ENCODE measurements at places on chromosomes 11 and 22.

DNA sequence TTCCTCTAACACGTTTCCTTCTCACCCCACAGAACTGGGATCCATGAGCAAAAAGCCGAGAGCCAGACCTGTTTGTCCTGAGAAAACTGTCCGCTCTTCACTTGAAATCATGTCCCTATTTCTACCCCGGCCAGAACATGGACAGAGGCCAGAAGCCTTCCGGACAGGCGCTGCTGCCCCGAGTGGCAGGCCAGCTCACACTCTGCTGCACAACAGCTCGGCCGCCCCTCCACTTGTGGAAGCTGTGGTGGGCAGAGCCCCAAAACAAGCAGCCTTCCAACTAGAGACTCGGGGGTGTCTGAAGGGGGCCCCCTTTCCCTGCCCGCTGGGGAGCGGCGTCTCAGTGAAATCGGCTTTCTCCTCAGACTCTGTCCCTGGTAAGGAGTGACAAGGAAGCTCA lies 24.0 kb downstream of the CD5 start:
- no peak for DNase-seq

GRCh38 chr11:110755941-110756340 lies 43.7 kb upstream of the ARHGAP20 start:
- no peak for DNase-seq

DNA sequence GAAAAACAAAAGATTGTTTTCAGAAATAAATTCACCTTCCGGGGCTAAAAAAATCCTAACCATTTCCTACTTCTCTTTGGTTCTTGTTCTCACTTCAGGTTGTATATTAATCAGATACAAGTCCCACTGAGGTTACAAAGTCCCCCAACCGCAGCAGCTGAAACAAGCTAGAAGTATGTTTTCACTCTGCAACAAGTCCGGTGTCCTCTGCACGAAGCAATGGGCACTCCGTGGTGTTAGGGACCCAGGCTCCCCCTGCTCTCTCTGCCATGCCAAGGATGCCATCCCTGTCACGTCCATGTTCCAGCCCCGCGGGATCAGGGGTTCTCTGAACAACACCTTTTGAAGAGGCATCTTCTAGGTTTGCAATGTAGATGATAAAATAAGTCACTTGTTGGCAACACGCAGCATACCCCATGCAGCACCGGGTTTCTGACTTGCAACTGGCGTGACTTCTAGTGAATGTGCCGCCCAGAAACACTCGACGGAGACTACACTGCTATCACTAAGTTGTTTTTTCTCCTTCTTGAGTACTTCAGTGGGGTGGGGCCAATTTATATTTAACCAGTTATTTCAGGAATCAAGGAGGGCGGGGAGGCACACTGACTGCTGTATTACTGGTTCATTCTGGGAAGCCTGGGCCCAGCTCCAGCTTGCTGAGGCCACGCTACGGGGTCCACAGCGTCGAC lies 25.4 kb upstream of the GSTP1 start:
- DNase-seq, result no peak

DNA sequence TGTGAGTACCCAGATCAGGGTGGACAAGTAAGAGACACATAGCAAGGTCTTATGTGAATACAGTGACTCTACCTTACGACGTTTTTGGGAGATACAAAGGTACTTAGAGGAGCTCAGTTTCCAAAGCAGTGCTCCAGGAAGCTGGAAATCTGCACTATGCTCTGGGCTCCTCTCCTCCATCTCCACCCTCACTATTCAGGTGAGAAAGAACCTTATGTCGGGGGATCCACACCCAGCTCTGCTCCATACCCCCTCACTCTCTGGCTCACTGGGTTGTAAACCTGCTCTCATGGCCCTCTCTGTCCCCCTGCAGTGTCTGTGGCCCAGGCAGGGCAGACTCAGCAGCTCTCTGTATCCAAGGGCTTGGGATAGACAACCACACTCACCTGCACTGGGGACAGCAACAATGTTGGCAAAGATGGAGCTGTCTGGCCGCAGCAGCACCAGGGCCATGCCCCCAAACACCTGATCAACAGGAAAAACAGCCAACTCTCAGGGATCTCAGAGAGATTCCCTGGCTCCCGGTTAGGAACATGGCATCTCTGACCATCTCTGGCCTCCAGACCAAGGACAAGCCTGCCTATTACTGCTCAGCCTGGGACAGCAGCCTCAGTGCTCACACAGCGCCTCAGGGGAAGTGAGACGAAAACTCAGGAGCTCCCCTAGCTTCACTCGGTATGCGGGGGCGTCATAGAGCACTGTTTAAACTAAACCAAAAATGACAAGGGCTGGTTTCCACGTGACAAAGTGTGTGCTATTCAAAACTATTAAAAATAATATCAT lies 60.9 kb upstream of the TOP3B start:
- no peak for DNase-seq

DNA sequence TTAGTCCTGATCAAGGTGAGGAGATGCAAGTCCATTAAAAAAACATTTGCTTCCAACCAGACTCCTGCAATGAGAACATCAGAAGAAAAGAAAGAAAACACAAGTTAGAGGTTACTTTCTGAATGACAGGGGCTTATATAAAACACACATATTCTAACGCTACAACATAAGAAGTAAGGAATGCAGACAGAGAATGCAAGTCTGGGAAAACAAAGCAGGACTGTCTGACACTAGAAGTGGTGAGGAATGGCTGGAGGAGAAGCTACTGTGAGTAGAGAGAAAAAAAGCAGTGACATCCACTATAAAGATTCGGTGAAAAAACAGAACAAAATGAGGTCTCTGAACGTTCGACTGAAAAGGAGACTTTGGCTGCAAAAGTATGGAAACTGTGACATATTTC lies 12.3 kb downstream of the TMEM216 start:
- no peak for DNase-seq

- DNase-seq, result no peak
Measured at GRCh38 chr11:31455177-31455576, 54.2 kb downstream of the IMMP1L start.

DNA sequence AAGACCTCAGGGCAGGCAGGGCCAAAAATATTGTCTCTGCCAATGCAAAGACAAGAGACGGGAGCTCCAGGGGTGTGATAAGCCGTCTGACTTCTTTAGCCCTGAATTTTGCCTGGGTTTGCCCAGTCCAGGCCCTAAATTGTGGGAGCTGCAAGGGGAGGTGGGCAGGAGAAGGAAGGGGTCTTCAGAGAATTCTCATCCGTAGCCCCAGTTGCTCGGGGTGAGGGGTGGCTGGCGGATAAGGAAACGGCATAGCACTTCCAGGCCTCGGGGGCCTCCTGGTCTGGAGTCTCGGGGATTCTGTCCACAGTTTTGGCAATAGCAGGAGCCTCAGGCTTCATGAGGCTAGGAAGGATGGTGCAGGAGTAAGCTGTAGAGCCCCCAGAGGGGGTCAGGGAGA lies 7.4 kb downstream of the CD5 start:
- no peak for DNase-seq

DNA sequence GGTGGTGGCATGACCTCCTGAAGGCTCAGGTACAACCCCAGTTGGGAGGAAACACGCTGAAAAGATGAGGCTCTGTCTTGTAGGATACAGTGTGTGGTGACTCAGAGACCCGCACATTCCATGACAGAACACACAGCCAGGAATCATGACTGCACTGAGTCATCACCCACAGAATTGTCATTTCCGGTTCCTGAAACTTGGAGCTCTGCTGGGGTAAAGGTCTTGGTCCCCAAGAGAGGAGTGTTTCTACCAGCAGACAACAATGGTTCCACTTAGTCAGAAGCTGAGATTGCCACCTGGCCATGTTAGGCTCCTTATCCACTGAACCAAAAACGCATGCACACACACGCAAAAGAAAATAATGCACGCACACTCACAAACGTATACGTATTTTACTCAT lies 31.5 kb upstream of the CYB5R3 start:
- peak; percentile 68 for DNase-seq

- DNase-seq, result no peak
Measured at GRCh38 chr11:134794192-134794591, 382.1 kb upstream of the B3GAT1 start.

DNA sequence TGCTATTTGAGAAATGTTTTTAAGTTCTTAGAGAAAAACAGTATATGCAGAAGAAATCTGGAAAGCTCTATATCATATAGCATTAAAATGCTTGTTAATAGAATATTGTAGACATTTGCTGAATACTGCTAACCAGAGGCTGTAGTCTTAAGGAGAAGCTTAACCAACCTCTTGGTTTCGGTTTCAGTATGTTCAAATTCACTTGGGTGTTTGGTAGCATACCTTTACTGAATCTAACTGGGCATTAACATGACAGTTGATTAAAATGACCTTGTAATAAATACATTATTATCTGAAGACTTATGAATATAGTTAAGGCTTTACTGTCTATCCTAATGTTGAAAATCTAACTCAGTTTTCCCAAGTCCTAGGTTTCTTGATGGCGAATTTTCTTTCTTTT lies 5.4 kb downstream of the PCF11 start:
- no peak for DNase-seq

DNA sequence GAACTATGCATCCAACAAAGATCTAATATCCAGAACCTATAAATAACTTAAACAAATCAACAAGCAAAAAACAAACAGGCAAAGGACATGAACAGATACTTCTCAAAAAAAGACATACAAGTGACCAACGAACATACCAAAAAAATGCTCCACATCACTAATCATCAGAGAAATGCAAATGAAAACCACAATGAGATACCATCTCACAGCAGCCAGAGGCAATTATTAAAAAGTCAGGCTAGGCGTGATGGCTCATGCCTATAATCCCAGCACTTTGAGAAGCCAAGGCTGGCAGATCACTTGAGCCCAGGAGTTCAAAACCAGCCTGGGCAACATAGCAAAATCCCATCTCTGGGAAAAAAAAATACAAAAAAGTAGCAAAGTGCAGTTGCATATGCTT lies 10.7 kb downstream of the SAA4 start:
- no peak for DNase-seq

DNA sequence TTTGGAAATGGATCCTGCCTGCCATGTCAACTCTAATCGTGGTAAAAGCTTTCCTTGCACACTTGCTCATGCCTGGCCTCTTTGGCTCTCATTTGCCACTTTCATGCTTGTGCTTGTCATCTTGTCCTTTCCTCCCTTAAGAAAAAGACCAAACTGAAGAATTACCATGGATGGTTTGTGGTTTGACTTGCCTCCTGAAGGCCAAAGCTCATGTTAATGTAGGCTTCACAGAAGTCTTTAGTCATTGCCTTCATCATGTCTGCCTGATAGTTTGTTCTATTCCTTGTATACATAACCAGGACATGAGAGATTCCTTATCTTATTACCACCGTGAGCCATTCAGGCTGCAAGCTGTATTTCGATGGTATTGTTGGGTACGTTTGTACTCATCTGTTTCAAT lies 17.3 kb downstream of the TEAD1 start:
- DNase-seq, result no peak

- no peak for DNase-seq
Measured at GRCh38 chr11:15972838-15973237, 383.5 kb downstream of the SOX6 start.

- DNase-seq, result no peak
Measured at GRCh38 chr11:66408488-66409214, 12.2 kb upstream of the NPAS4 start.

DNA sequence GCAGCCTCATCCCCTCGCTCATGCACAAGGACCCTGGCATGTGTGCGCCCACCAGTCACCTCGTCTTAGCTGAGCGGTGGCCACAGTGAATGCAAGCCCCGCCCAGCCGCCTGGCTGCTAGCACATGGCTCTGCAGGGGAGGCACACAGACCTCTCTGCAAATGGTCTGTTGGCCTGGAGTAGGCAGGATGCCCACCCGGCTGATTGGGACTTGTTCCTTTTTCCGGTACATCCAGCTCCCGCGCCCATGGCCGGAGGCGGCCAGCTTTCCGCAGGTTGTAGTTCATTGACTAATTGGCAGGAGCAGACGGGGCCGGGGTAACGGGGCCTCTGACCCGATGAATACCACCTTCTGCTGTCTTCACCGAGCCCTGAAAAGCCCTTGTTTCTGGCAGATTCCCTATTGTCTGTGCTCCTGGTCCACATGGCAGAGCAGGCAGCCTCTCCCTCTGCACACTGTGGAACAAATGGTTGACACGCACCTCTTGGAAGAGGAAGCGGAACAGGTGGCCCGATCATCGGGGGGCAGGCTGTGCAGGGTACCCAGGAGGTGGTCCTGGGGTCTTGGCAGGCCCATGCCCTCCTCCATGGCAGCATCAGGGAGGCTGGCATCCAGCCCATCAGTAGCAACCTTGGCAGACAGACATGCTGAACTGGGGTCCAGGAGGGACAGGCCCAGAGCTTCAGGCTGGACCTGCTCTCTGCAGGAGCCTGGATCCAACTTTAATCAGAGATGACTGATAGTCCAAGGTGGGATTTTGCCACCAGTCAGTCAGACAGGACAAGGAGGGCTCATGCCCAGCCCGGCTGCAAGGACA lies 1512.0 kb downstream of the BRD1 start:
- no peak for DNase-seq

GRCh38 chr11:60314635-60315321 lies 12.3 kb upstream of the MS4A6E start:
- no peak for DNase-seq

- no peak for DNase-seq
Measured at GRCh38 chr11:12269104-12269441, 108.3 kb upstream of the PARVA start.

DNA sequence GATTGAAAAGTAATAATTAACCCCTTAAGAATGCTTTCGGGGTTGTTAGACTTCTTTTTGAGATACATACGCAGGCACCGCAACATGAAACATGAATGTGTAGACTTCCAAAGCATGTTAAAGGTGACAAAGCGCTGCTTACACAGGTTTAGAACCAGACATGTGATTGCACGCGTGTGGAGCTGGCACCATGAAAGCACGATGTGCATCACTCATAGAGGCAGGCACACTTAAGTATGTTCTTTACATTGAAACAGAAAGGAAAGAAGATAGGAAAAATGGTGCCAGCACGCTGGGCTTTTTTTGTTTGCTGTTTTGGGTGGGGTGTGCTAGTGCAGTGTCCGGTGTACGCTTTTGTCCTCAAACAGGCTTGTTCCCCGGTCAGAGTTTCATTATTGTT lies 83.6 kb upstream of the PPARA start:
- no peak for DNase-seq

GRCh38 chr22:24582056-24582814 lies 10.6 kb downstream of the LRRC75B start:
- no peak for DNase-seq

DNA sequence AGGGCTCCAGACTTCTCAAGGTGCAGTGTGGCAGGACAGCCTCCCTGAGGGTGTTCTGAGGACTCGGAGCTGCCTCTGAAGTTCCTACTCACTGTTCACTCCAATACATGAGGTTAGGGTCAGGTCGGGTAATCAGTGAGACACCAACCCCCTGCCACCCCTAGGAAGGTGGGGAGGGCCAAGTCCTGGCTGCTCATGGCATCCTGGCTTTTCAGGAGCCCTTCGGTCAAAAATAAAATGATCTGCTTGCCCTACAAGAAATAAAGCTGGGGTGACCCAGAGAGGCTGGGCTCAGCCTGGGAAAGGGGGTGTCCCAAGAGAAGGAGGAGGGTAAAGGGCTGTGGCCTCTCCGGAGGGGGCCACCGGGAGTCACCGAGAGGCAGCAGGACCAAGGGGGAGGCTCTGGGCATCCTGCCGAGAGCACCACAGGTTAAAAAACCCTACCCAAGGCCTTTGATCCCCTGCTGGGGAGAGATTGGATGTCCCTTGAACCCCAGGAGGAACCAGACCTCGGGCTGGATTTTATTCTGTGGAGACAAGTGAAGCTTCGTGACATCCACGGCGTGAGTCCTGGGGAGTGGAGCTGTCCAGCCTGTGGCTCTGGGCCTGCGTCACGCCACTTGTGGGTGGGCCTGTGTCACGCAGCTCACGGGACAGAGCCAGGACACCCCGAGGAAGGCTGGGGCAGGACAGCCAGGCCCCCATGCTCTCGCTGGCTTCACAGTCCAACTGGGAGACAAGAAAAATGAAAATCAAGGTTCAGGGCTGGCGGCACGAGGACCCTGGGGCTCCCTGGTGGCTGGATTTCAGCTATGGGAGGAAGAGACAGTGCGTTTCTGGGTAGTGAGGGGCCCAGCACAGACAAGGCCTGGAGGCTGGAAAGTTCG lies 102.2 kb upstream of the FGF3 start:
- no peak for DNase-seq

All from epithelial cell of prostate (primary cell).